Fibroblast of skin of left quadriceps (primary cell): ENCODE measurements at places on chromosomes 2 and 18.

GRCh38 chr18:47261902-47262300 is 10.4 kb upstream of the SKOR2 start:
- DNase-seq: no peak

DNA sequence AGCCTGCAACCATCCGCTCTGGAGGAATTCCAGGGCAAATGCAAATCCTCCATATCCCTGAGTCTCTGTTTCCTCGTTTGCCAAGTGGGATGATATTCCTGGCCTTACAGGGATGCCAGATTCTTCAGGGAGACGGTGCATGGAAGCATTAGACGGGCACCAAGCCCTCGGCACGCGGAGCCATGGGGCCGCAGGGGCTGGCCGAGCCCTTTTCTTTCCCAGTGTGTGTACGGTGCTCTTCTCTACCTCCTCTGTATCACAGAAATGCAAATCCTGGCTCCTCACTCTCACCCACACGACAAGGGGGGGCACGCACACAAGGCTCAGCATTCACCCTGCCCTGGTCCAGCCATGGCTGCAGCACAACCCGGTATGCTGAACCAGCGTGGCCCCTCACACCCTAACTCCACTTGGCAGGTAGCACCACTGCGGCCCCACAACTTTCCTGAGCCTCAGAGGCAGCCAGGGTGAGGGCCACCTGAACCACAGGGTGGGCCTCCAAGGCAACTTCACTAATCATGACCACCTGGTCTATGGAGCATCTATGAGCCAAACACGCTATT is 64.1 kb upstream of the SALL3 start:
- DNase-seq: no peak

- DNase-seq: no peak
Measured at GRCh38 chr18:49431165-49431962, 29.1 kb downstream of the DYM start.

DNA sequence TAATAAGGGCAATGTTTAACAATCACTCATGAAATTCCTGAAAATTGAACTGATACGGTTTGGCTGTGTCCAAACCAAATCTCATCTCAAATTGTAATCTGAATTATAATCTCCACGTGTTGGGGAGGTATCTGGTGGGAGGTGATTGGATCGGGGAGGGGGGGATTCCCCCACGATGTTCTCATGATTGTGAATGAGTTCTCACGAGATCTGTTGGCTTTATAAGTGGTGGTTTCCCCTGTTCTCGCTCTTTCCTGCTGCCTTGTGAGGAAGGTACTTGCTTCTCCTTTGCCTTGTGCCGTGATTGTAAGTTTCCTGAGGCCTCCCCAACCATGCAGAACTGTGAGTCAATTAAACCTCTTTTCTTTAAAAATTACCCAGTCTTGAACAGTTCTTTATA is 34.0 kb upstream of the SKOR2 start:
- no peak for DNase-seq

DNA sequence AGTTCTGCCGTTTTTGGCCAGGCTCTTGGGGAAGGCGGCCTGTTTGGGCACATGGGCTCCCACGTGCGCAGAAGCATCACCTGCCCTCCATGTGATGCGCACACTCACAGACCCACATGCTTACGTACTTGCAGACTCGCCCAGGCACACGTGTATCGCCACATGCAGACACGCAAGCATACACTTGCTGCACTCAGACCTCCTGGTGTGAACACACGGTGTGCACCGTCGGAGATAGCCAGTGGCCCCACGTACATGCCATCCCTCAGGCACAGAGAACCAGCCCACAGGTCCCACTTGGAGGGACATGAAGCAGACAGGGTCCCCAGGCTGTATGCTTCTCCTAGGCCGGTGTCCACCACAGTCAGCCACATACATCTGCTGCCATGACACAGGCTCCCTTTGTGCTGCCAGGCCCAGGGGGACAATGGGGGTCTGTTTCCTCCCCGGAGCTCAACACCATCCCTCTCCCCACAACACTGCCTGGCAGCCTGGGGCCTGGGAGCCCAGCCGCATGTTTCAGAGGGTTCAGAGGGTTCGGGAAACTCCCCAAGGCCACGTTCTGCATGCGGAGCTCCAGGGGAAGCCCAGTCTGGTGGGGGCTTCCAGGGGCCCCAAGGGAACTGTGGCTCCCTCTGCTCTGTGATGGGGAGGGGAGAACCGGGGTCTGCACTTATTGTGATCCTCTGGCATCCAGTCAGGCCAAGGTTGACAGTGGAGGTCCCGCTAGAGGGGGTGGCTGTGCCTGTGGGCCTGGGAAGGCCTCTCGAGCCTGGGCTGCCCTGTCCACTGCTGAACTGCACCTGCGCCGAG is 208.1 kb upstream of the HAAO start:
- DNase-seq: no peak
